ENCODE measurements at places on chromosomes 16 and 17.

DNA sequence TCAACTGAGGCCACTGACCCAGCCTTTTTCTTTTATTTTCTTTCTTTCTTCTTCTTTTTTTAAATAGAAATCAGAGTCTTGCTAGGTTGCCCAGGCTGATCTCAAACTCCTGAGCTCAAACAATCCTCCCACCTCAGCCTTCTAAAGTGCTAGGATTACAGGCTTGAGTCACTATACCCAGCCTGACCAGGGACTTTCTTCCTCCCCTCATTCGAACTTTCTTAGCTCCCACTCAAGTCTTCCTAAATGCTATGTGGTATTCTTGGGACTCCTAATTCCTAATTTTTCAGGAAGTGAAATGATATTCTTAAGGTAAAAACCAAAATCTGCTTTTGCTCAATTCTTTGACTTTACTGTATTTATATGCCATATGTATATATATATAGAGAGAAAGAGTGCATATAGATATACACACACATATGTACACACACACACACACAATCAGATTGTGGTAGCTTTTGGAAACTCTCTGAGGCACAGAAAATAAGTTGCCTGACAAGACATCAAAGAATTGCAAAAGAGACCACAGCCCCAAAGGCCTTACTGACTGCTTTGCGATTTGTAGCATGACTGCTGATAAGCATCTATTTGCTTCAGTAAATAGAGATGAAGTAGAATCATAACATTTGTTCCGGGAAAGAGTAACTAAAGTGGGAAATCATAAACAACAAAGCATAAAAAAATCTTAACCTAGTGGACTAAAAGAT, 9.5 kb upstream of the AMZ2 start:
- DNase-seq: no peak

DNA sequence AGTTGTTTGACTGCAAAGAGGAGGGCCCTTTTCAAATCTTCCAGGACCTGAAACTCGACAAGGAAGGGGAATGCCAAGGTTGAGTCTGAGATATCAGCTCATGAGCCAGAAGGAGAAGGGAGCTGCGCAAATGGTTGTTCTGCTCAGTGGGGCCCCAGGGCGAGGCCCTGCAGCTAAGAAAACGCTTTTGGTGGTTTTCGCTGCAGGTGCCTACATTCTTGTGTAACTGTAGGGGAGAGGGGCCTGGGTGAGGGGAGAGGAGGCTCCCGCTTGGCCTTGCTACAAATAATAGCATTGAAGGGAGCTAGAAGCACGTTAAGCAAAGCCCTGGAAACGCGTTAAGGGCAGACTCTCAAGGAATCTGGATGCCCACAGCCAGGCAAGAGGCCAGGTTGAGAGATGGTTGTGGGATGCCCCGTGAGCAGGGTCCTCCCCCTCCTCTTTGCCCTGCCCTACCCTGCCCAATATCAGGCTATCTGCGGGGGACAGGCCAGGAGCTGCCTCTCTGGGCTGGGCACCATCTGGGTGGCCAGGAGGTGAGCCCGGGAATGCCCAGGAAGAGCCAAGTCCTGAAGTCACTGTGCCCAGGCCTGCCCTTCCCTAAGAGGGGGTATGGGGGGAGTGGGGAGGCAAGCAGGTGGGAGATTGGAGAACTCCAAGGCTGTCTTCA, 21.9 kb downstream of the GPR142 start:
- DNase-seq: no peak

DNA sequence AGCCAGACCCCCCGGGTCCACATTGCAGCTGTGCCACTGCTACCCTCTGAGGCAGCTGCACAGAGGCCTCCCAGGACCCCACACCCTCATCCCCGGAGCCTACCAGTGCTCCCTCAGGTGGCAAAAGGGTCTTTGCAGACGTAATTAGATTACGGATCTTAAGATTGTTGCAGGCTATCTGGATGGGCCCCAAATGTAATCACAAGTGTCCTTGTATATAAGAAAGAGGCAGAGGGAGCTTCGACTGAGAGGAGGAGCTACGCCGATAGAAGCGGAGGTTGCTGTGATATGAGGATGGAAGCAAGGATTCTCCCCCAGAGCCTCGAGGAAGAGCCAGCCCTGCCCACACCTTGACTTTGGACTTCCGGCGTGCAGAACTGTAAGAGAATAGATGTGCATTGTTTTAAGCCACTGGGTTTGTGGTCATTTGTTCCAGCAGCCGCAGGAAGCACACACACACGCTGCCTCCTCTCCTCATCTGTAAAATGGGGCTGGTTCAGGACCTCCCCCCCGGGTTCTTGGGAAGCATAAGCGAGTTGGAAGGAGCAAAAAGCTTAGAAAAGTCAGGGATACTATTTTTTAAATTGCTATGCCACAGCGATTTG, 10.5 kb upstream of the RAI1 start:
- no peak for DNase-seq

DNA sequence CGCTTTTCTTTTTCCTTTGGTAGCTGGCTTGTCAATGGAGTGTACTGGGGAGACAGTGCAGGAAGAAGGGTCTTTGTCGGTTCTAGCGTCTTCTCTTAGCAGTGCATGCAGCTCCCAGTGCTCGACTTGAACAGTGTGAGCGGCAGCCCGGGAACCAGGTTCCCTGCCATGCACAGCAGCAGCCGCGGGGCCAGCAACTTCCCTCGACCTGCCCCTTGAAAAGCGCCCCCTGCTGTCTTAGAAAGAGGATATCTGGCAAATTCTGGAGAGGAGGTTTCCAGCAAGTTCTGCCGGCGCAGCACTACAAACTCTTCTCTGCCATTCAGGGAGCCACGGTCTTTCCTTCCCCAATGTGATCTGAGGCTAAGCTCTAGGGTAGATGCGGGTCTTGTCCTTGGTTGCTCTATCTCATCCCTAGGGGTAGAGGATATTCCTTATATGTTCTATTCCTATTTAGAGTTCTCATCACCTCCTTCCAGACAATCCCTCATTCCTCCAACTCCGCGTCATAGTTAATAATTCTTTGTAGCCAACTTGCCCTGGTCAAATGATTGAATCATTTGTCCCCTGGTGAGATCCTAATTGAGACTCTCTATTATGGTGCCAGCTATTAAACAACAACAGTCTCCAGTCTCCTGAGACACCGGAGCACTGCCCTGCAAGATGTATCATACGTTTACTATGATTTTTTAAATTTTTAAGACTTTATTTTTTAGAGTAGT, 451.3 kb downstream of the PMP22 start:
- peak; percentile 68 for DNase-seq

- DNase-seq: no peak
Observed at GRCh38 chr16:64397042-64397441, 724.8 kb downstream of the CDH11 start.

DNA sequence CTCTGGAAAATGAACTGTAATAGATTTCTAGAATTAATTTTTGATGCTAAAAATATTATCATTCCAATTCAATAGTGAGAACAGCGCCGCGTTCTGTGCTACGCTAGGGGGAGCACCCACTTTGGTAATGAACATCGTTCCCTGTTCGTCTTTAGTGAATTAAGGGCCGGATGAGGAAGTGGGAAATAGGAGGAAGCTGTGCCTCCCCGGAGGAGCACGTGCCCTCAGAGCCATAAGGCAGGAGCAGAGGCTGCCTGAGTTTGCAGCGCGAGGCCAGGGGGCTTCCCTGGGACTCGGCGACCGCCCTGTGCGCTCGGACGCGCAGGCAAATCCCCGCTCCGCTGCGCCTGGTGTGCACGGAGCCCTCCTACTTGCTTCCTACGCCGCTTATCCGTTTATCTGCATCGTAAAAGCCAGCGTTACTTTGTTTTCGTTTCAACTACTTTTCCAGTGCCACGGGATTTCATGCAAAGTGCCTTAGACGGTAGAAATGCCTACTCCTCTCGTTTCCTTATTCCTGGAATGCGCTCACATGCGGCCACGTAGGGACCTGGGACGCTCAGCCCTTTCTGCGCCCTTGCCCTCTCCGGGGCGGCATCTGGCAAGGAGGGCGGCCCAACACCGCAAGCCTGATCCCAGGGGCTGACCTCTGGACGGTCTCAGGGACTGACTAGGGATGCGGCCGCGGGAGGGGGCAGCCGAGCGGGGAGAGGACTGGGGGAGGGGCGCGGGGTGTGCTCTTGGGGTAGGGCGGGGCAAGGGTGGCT, 76.4 kb downstream of the KCNJ12 start:
- peak; percentile 48 for DNase-seq

DNA sequence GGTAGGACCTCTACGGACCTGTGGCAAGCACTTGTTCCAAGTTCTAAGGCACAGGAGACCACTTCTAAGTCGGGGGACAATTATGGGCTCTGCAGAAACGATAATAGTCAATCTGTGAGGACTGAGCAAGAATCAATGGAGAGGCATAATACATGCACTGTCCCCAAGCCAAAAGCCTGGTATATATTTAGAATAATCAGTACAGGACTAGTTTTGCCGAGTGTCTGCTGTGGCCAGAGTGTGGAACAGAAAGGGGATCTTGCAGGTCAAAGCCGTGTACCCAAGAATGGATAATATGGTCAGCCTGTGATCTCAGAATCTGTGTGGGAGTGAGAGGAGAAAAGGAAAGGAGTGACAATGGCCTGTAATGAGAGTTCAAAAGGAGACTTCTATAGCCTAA, 80.2 kb upstream of the GNAO1 start:
- DNase-seq: no peak

- peak; percentile 41 for DNase-seq
Observed at GRCh38 chr17:48048384-48049126, 396 bp downstream of the NFE2L1 start.
